B cell (primary cell): ENCODE measurements at places on chromosomes 11 and 22. TPM values are rescaled to one million over a fixed set of nuclear protein-coding genes. Genes with fewer than 3 reads are reported as not detected.
A peak's percentile ranks its signal among the peaks of the same experiment; 100 is the strongest.

DNA sequence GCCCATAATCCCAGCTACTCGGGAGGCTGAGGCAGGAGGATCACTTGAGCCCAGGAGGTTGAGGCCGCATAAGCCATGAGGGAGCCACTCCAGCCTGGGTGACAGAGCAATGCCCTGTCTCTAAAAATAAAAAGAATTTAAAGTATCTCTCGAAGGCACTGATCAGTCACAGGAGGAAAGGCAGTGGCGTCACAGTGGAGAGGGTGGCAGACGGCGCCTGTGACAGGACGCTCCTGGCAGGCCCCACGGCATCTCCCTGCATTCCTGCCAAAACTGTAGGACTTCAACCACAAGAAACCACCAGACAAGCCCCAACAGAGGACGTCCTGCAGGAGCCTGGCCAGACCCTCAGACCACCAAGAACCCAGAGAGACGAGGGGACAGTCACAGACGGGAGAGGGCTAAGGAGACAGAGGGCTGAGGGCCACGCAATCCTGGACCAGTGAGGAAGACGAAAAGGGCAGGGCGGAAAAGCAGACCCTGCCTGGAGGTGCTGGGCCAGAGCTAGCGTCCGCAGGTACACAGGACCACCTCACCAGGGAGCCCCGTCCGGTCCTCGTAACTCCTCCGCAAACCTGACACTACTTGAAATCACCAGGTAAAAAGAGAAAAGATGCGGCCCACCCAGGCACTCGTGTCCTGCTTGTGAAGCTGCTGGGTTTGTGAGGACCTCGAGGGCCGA lies 5.9 kb downstream of the RNH1 start:
- H3K4me1 ChIP-seq: peaks cover 42% of the 10 kb centered on the region
- H3K4me3 ChIP-seq: no peak overlapping the region
- no peak overlapping the region for H3K27ac ChIP-seq
- no peaks in the 10 kb centered on the region for H3K36me3 ChIP-seq
- H3K27me3 ChIP-seq: no peaks in the 10 kb centered on the region

- H3K36me3 ChIP-seq: no peaks in the 10 kb centered on the region
- H3K27ac ChIP-seq: no peak overlapping the region
- no peaks in the 10 kb centered on the region for H3K27me3 ChIP-seq
- DNase-seq: no peak
- no peak overlapping the region for H3K4me3 ChIP-seq
These were observed 34.9 kb downstream of the RSPH14 start for GRCh38 chr22:23106906-23107367.

GRCh38 chr11:112212710-112213109 lies 13.5 kb upstream of the PTS start:
- no peak overlapping the region for H3K4me3 ChIP-seq
- no peak for DNase-seq
- H3K36me3 ChIP-seq: no peaks in the 10 kb centered on the region

DNA sequence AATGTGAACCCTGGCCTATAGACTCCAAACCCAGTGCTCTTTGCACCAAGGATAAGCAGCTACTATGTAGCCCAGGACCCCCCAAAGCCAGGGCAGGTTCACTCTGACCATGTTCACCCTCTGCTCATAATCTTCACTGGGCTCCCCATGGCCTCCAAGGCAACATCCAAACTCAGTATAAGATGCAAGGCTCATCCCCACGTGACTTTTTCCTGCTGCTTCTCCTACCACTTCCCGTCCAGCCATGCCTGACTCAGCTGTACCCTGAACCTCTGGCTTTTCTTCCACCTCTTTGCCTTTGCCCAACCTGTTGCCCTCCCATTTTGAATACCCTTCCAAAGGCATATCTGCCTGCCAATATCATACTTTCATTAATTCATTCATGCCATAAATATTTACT lies 27.8 kb downstream of the PDE2A start:
- no peak overlapping the region for H3K4me3 ChIP-seq
- no peak overlapping the region for H3K27ac ChIP-seq
- DNase-seq: no peak
- peaks cover 21% of the 10 kb centered on the region for H3K27me3 ChIP-seq
- H3K4me1 ChIP-seq: peaks cover 10% of the 10 kb centered on the region

DNA sequence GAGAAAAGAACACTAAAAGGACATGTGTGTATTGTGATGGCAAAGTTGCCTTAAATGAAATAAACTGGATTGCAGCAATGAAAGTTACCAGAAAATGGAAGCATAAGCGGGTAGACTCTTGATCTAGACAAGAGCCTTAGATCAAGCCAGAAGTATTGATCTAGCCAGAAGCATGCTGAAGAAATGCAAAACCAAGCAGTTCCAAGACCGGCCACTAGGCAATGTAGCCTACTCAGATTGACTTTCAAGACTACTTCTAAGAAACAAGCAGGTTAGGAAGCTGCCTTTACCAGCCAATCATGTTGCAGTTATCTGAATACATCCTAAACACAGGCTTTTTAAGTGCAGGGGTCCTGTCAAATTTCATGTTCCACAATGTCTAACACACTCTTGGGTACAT lies 54.6 kb downstream of the KCNA4 start:
- no peak for DNase-seq
- no peak overlapping the region for H3K4me3 ChIP-seq
- H3K27ac ChIP-seq: no peak overlapping the region
- no peaks in the 10 kb centered on the region for H3K27me3 ChIP-seq
- H3K36me3 ChIP-seq: no peaks in the 10 kb centered on the region

GRCh38 chr11:13487661-13488030 lies 8.2 kb downstream of the PTH start:
- H3K36me3 ChIP-seq: no peaks in the 10 kb centered on the region
- peak; percentile 43 for DNase-seq
- no peaks in the 10 kb centered on the region for H3K4me1 ChIP-seq
- H3K4me3 ChIP-seq: no peak overlapping the region
- H3K27me3 ChIP-seq: no peaks in the 10 kb centered on the region

DNA sequence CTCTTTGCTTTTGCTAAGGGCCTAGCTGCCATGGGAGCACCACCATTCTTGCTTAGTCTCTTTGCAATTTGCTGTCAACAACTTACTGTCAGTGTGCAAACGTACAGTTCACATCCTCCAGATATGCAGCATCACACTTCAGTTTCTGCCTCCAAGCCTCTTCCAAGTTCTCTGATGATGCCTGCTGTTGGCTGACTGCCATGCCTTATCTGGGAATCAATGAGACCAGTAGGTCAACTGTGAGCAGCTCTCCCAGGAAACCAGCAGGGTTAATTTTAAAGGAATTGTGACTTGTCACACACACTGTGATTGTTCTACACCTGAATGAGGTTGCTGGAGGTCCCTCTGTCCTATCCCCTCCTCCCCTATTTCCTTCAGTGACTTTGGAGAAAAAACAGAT lies 56.0 kb downstream of the COPB1 start:
- no peak for DNase-seq
- no peak overlapping the region for H3K4me3 ChIP-seq
- H3K36me3 ChIP-seq: no peaks in the 10 kb centered on the region
- H3K27ac ChIP-seq: no peak overlapping the region
- no peaks in the 10 kb centered on the region for H3K27me3 ChIP-seq

- peaks cover 9% of the 10 kb centered on the region for H3K36me3 ChIP-seq
- H3K4me1 ChIP-seq: no peaks in the 10 kb centered on the region
- H3K27ac ChIP-seq: no peak overlapping the region
- DNase-seq: no peak
- H3K4me3 ChIP-seq: no peak overlapping the region
- no peaks in the 10 kb centered on the region for H3K27me3 ChIP-seq
These were observed 10.3 kb downstream of the PIK3C2A start for GRCh38 chr11:17197431-17197898.

DNA sequence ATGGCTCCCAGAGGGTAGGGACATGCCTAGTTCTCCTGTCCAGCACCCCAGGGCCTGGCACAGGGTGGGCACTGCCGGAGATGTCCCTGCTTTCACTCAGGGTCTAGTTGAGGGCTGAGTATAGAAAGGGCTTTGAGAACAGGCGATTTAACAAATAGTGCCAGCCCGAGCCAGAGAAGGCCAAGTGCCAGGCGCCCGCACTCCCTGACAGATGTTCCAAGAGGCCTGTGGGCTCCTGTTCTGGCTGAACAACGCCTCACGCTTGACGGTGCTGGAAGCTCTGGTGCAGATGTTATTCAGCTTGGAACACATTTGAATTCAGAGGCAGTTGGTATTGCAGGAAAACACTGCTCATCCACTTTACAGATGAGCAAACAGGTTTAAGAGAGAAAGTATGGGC lies 46.5 kb downstream of the NFAM1 start:
- H3K36me3 ChIP-seq: no peaks in the 10 kb centered on the region
- no peaks in the 10 kb centered on the region for H3K27me3 ChIP-seq
- no peak overlapping the region for H3K4me3 ChIP-seq
- H3K27ac ChIP-seq: no peak overlapping the region

- DNase-seq: peak; percentile 24
- H3K27me3 ChIP-seq: no peaks in the 10 kb centered on the region
- peaks cover 11% of the 10 kb centered on the region for H3K4me1 ChIP-seq
- H3K36me3 ChIP-seq: no peaks in the 10 kb centered on the region
These were observed 531 bp downstream of the RAB3IL1 start for GRCh38 chr11:61916737-61917333.

DNA sequence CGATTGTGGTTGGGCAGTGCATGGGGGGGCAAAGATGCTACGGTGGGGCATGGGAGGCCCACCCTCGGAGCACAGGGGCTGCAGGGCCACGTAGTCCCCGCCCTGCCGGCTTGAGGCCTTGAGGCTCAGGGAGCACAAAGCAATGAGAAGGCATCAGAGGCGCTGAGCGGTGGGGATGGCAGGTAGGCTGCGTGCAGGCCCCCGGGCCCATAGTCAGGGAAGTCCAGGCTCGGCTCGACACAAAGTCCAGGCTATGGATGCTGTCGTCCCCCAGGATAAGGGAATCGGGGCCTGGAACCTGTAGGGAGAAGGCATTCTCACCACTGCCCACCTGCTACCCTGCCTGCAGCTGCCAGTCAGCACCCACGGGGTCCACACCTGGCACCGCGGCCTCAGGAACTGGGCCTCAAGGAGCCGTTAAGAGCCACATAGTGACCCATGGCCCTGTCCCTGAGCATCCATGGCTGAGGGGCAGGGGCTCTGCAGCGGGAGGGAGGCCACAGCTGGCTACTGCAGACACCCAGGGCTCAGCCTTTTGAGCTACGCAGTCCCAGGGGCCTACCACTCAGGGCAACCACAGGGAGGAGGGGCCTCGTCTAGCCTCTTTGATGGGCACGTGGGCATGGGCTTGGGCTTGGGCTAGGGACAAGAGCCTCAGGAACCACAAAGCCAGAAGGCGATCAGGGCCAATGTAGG lies 179.7 kb downstream of the IGLL1 start:
- H3K27me3 ChIP-seq: no peaks in the 10 kb centered on the region
- DNase-seq: no peak
- peaks cover 4% of the 10 kb centered on the region for H3K4me1 ChIP-seq
- no peak overlapping the region for H3K4me3 ChIP-seq

DNA sequence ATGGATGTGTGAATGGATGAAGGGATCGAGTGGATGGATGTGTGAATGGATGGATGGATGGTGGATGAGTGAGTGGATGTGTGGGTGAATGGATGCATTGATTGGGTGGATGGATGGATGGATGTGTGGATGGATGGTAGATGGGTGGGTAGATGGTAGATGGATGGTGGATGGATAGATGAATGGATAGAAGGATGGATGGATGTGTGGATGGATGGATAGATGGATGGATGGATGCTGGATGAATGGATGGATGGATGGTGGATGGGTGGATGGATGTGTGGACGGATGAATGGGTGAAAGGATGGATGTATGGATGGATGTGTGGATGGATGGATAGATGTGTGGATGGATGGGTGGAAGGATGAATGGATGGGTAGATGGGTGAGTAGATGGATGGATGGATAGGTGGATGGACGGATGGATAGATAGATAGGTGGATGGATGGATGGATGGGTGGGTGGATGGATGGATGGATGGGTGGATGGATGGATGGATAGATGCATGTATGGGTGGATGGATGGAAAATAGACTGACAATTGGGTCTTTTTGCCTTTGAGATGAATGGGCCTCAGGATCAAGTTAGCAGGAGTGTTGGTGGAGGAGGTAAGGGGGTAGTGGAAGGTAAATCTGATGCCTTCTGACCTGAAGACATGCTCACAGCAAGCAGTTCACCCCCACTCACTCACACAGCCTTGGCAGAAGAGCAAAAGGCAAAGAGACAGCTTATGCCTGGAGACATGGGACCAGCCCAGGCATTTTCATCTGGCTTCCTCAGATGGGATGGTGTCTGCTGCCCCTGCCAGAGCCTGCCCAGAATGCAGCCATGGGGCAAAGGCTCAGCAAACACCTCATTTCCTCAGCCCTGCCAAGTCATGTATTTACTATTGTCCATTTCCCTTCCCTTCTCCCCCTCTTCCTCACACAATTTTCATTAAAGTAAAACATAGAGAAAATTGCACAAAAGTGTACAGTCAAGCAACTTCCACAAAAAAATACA lies 8.0 kb upstream of the FADD start:
- H3K4me1 ChIP-seq: no peaks in the 10 kb centered on the region
- no peaks in the 10 kb centered on the region for H3K36me3 ChIP-seq
- no peaks in the 10 kb centered on the region for H3K27me3 ChIP-seq
- H3K4me3 ChIP-seq: no peak overlapping the region
- DNase-seq: no peak
- no peak overlapping the region for H3K27ac ChIP-seq

- no peak overlapping the region for H3K4me3 ChIP-seq
- H3K4me1 ChIP-seq: no peaks in the 10 kb centered on the region
- H3K36me3 ChIP-seq: no peaks in the 10 kb centered on the region
- no peak overlapping the region for H3K27ac ChIP-seq
- DNase-seq: no peak
These were observed 61.5 kb upstream of the EMID1 start for GRCh38 chr22:29143941-29144785.

DNA sequence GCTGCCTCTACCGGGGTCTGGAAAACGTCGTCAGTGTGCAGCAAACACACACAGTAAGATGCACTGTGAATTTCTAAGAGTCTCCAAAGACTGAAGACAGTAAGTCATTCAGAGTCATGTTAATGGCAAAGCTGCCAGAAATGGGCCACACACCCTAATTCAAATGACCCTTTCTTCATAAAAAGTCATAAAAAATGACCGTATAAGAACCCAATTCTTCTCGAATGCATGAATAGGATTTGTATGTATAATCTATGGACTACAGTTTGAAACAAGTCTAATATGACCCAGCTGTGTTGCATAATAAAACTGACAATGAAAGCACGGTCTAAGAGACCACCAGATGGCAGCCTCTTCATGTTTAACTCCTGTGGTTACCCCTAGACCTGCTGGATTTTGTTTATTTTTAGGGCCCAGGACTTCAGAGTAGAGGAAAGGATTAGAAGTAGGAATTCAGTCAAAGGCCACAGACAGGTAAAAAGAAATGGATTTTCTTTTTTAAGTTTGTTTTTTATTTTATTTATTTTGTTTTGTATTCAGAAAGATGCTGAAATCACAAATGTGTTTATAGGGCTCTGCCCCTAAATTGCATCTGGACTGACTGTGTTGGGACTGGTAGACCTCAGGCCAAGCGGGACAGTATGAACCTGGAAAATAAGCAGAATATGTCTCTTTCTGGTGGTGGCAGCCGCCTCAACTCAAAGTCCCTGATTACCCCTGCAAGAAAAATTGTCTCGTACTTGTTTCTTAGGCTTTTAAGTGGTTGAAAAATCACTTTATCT lies 32.1 kb upstream of the SLC5A12 start:
- H3K4me1 ChIP-seq: no peaks in the 10 kb centered on the region
- peak; percentile 5 for DNase-seq
- no peaks in the 10 kb centered on the region for H3K36me3 ChIP-seq
- no peak overlapping the region for H3K27ac ChIP-seq
- H3K4me3 ChIP-seq: no peak overlapping the region
- H3K27me3 ChIP-seq: no peaks in the 10 kb centered on the region

Gene SESN3
- total RNA-seq: 519 and 537 TPM in 2 replicates

Gene FAM180B
- total RNA-seq: 0.20 TPM in 1 of 2 replicates, not detected in the other

Gene CYTH4
- total RNA-seq: 92.2 and 98.0 TPM in 2 replicates

Gene CDC42EP1
- total RNA-seq: not detected in 2 replicates

Gene OSM
- total RNA-seq: 1.7 and 1.8 TPM in 2 replicates

Gene MMP12
- total RNA-seq: not detected in 2 replicates

Gene CCDC157
- 3.6 and 5.4 TPM in 2 replicates for total RNA-seq

Gene CCDC116
- total RNA-seq: 0.52 and 0.63 TPM in 2 replicates

Gene OR52I1
- not detected in 2 replicates for total RNA-seq

Gene NNMT
- not detected in 2 replicates for total RNA-seq
